ENCODE measurements at places on chromosomes 11 and 22. TPM values are rescaled to one million over a fixed set of nuclear protein-coding genes. Genes with fewer than 3 reads are reported as not detected.

Gene GLYATL2
- total RNA-seq, result not detected

- no peak for DNase-seq
- no peak overlapping the region for H3K4me3 ChIP-seq
- no peak overlapping the region for H3K27ac ChIP-seq
- H3K27me3 ChIP-seq, result no peaks in the 10 kb centered on the region
Measured at GRCh38 chr11:80960381-80961029, 1519.7 kb upstream of the TENM4 start.

DNA sequence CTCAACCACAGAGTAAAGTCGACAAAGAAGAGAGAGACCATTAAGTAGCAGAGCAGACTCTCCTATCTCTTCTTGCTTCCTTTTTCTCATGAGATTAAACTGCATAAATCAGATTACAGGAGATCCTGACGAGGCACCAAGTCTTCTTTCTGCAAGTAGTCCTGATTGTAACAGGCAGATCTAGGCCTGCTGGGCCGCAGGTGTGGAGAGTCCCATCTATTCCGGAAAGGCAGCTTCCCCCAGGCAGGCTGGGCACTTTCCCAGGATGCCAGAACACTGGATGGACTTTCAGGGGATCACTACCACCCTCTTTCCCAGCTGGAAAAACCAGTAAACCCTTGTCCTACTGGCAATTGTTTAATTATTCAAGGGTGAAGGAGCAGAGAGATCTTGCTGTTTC, 173.0 kb upstream of the CADM1 start:
- no peaks in the 10 kb centered on the region for H3K36me3 ChIP-seq
- no peak overlapping the region for H3K4me3 ChIP-seq
- no peak for DNase-seq
- H3K27ac ChIP-seq, result no peak overlapping the region
- H3K4me1 ChIP-seq, result peaks cover 8% of the 10 kb centered on the region
- no peaks in the 10 kb centered on the region for H3K27me3 ChIP-seq

- no peaks in the 10 kb centered on the region for H3K36me3 ChIP-seq
- no peaks in the 10 kb centered on the region for H3K4me1 ChIP-seq
- H3K4me3 ChIP-seq, result no peak overlapping the region
- H3K27ac ChIP-seq, result no peak overlapping the region
- H3K27me3 ChIP-seq, result no peaks in the 10 kb centered on the region
- DNase-seq, result no peak
Measured at GRCh38 chr11:111177037-111177871, 68.3 kb upstream of the POU2AF2 start.
